ENCODE measurements at places on chromosomes 3 and 15.

DNA sequence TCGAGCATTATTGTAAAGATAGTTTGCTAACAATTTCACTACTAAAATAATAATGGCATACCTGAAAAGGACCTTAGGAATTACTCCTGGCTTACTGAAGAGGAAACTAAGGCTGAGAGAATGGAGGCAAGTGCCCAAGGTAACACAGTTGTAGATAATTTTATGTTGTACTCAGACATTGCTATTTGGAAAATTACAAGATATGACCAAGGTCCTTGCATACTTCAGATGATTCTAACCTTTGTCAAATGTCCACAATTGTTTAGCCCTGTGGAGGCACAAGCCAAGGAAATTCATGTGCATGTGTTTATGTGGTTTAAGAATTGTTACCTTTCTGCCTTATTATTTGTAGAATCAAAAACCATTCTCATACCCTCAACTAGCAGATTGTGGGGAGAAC is 105.7 kb downstream of the TUSC7 start:
- no peak for DNase-seq

- no peak for DNase-seq
Observed at GRCh38 chr3:194572143-194572789, 61.0 kb downstream of the TMEM44 start.

GRCh38 chr15:99931703-99932603 is 198.7 kb upstream of the LYSMD4 start:
- no peak for DNase-seq

DNA sequence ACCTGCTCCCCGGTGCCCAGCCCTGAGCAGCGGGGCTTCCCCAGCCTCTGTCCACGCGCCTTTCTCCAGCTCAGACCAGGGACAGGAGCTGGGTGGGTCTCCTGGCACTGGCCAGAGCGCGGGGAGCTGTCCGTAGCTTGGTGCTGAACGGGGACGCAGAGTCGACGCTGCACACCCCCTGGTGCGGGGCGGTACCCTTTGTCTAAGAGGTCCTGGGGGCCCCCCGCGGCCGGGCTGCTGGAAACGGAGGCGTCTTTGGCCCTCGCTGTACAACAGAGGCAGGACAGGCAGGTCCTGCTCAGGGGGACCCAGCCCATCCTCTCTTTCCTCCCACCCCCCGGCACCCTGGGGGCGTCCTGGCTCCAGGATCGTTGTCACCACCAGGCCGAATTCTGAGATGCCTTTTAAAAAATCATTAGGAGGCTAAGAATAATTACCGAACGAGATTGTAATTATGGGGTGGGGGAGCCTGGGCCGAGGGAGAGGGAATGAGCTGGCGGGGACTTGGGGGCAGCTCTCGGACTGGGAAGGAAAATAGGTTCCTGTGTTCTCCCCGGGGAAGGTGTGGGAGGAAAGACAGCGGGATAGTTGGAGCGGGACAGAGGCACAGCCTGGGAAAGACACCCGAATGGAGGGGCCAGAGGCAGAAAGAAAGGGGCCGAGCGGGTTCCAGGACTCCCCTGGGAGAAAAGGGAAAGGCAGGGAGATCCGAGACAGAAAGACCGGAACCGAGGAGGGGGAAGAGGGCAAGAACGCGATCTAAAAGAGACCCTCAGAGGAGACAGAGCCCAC is 4.1 kb upstream of the SKOR1 start:
- peak; percentile 61 for DNase-seq

DNA sequence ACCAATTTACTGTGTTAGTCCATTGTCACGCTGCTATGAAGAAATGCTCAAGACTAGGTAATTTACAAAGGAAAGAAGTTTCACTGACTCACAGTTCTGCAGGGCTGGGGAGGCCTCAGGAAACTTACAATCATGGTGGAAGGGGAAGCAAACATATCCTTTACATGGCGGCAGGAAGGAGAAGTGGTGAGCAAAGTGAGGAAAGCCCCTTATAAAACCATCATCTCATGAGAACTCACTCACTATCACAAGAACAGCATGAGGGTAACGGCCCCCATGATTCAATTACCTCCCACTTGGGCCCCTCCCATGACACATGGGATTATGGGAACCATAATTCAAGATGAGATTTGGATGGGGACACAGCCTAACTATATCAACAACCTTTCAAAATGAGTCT is 20.2 kb downstream of the USF3 start:
- DNase-seq = no peak

- no peak for DNase-seq
Observed at GRCh38 chr15:35427496-35427895, 118.5 kb downstream of the DPH6 start.

DNA sequence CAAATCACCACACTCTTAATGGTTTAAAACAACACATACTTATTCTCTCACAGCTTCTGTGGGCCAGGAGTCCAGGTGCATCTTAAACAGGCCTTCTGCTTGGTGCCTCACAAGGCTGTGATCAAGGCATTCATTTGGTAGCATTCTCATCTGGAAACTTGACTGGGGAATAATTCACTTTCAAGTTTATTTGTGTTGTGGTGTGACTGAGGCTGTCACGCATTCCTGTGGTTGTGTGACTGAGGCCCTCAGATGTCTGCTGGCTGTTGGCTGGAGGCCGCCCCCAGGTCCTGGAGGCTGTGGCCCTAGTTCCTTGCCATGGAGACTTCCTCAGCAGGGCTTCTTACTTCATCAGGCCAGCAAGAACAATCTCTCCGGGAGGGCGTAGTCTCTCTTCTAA is 16.9 kb upstream of the FAM3D start:
- no peak for DNase-seq

GRCh38 chr15:80159811-80160569 is 7.2 kb downstream of the FAH start:
- no peak for DNase-seq

- DNase-seq = no peak
Observed at GRCh38 chr3:11641316-11641682, 2.4 kb downstream of the VGLL4 start.

DNA sequence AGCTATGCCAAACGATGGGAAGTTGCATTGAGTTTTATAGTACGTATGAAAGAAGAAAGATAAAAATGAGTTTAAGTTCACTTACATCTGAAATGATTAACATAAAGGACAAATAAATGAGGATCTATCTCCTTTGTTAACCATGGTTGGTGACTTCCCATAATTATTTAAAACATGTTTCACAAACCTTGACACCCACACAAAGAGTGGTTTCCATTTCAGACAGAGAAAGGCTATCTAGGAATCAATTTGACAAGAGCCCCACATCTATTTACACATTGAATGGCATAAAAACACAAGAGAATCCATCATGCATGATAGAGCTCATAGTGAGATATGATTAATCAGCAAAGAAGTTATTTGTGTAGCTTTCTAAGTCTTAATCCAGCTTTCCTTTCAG is 14.2 kb upstream of the MTMR10 start:
- no peak for DNase-seq

GRCh38 chr3:196757876-196758739 is 18.5 kb downstream of the PAK2 start:
- DNase-seq = no peak

GRCh38 chr15:90886291-90886614 is 1.9 kb downstream of the FES start:
- DNase-seq = no peak

- DNase-seq = no peak
Observed at GRCh38 chr3:136617198-136617597, 135.0 kb downstream of the STAG1 start.

DNA sequence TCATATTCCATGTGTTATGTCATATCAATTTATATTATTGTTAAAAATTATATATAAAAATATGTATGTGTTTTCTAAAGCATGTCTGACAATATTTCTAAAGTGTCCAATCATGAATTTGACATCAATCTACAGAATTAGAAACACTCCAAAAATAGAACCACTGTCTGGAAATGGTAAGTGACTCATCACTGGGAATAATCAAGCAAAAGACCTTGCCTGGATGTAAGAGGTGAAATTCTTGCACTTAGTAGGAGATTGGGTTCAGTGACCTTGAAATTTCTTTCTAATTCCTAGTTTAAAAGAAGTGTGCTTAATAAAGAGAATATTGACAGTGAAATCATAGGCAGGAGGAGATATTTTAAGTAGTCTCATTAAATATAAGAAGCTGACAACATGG is 188.8 kb downstream of the ZNF385D start:
- DNase-seq = no peak

- no peak for DNase-seq
Observed at GRCh38 chr3:67940210-67940952, 286.0 kb upstream of the SUCLG2 start.

DNA sequence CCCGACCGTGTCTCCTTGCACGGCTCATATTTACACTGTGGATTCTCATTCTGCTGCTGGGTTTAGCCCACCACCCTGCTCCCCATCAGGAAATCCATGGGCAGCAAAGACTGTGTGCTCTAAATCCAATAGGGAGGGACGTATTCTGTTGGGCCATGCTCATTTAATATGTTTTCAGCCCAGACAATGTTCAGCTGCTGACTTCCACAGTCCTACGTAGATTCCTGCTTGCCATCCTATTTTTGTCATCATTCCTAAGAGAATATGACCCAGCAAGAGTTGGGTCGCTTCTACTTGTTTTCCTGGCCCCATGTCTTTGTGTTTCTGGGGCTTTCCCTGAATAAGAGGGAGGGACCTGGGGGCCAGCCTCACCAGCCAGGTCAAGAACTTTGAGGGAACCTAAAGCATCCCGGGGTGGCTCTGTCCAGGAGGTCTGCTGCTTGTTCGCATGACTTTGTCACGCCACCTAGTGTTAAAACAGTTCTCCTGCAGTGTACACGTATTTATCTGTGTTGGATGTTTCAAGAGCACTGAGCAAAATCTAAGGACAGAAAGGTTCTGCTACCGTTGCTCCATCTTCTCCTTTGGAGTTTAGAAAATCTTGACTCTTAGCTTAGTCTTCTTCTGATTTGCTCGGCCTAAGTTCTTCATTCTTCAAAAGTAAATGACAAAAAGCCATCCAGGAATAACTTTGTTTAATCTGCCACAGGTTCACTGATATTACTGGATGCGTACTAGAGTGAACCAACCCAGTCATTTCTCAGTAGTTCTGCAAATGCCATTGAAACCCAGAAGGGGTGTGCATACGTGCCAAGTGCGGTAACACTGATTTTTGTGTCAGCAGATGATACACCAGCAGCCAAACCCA is 79.8 kb upstream of the NR2E3 start:
- peak; percentile 36 for DNase-seq

Measured in activated naive CD4-positive, alpha-beta T cell treated with anti-CD3 and anti-CD28 coated beads, Interleukin-2, amount 10 ng/mL, durations not matched to agents 7 days and 5 days (primary cell).